ENCODE measurements at places on chromosomes 1 and 21.

DNA sequence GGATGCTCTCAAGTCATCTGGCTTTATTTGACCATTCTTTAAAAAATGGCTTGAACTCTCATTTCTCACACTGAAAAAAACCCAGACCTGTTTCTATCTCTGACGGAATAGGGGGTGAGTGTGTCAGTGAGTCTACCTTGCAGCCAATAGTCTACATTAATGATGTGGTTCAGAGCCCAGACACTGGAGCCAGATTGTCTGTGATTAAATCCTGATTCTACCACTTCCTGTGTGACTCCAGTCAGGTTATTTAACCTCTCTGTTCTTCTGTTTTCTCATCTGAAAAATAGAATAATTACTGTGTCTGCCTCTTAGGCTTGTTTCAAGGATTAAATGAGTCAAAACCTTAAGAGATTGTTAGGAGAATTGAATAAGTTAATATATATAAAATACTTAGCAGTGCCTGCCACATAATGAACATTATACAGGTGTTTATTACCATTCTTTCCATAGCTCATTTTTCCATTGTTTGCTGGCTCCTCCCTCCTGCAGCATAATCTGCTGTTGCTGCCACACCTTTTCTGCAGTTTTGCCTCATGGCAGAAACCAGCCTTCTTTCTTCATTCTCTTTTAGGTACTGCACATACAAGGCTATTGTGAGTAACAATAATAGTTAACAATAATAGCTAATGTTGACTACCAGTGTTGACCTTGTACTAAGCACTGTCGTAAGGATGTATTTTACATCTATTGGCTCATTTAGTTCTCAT, 157.6 kb upstream of the IVNS1ABP start:
- DNase-seq, result no peak

DNA sequence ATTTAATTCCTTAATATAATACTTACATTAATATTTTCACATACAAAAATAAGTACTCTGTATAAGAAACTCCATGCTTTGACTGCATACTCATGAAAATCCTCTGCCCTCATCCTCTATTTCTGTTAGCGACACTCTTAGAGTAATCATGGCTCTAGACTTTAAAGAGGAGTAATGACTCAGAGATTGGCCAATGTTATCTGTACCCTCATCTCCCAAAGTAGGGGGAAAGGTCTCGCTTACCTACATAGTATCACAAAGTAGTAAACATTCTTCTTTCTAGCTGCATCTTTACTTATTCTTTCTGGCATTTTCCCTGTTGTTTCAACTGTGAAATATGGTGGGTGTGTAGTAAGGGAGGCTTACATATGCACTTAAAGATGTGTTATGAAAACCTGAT, 29.8 kb upstream of the SPAG17 start:
- DNase-seq, result no peak

DNA sequence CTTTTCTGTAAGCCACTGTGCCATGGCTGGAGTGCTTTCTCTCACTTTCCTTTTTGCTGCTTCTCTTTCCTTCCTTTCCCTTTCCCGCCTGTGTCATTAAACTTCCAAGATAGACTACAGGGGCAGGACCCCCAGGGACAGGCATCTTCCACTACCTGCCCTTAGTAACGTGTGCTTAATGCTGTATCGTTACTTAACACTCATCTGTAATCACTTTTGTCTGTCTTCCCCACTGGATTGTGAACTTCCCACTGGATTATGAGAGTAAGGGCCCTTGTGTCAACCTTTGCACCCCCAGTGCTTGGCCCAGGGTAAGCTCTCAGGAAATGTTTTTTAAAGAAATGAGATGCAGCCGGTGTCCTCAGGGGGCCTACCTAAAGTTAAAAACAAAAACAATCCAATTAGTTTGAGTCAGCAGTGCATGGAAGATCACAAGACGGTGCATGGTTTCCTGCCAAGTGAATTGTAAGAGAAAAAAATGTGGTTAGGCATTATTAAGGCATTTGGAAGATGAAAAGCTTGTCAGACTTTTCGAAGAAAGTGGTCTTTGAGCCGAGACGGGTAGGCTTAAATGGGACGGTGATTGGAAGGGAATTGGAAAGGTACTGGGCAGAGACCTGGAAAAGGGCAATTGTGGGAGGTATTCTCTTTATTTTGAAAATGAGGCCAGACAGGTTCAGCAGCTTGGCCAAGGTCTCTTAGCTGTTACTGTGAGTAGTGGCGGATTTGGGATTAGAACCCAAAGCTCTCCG, 958 bp downstream of the LYPLAL1 start:
- no peak for DNase-seq

DNA sequence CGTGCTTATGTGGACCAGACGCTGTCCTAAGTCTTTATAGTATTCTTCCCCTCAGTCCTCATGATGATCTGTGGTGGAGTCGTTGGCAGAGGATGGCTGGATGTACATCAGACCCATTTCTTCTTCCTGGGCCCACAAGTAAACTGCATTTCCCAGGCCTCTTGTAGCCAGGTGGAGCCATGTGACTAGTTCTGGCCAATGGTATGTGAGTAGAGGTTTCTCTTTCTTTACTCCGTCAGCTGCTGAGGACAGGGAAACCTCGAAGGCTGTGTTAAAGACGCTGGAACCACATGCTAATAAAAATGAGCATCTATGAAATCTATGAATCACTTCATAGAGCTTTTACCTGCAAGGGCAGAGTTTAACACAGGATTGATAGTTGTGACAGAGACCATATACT, 18.7 kb upstream of the ZNF362 start:
- no peak for DNase-seq

- DNase-seq, result no peak
Measured at GRCh38 chr1:91796390-91796654, 89.6 kb downstream of the TGFBR3 start.

DNA sequence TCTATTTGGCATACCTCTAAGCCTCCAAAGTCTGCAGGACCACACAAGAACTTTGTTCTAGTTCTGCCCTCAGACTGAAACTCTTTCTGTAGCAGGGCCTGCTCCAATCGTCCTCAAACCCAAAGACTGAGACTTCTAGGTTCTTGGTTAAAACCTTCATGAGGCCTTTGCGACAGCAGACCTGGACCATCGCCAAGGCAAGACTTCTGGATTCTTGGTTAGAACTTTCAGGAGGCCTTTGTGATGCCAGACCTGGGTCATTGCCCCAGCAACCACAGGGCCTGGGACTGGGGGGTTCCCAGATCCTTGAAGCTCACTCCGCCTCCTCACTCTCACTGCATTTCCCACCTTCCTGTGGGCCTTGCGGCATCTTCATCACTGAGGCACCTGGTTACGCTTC, at the start of gene ATP1A4:
Gene ATP1A4, plus strand, starts transcription at position 301 of the 400 bp plus-strand sequence. CDS start 438 bp downstream, outside the sequence.
- no peak for DNase-seq

GRCh38 chr1:6985549-6986276, 200.5 kb downstream of the CAMTA1 start:
- no peak for DNase-seq

- no peak for DNase-seq
Measured at GRCh38 chr21:33008333-33009051, 17.2 kb upstream of the OLIG2 start.

DNA sequence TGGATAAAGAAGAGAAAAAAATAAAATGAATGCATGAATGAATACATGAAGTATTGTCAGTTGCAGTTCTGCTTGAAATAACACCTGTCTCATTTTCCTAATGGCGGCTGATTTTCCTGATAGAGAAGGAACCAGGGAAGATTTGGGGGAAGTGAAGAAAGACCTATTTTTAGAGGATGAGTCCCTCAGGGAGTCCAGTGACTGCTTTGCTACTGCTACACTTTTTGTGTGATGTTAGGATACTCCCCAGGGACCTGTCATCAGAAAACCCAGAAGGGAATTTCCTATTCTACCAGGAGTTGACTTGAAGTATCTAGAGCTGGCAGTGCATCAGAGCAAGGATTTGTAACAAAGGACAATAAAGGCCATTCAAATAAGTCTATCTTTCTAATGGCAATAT, 114.8 kb downstream of the MAB21L3 start:
- DNase-seq, result no peak

GRCh38 chr21:29481641-29482040, 182.9 kb downstream of the BACH1 start:
- DNase-seq, result no peak

DNA sequence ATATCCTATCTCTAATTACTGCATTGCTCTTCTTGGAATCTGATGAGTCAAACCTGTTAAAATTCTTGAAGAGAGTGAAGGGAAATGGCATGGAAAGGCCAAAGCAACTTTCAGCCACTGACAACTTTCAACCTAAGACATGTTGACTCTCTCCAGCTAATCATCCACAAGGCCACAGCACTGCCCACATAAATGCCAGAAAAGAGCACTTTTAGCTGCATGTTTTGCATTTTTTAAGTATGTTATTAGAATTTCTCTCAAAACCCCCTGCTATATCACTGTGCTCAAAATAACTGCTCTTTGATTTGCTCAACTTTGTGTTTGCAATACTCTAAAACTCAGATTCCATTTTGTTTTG, 352.5 kb downstream of the ADGRL2 start:
- no peak for DNase-seq

- no peak for DNase-seq
Measured at GRCh38 chr1:17948594-17948993, 159.0 kb upstream of the IGSF21 start.

- DNase-seq, result peak; percentile 28
Measured at GRCh38 chr21:34129039-34129891, 55.9 kb downstream of the MRPS6 start.

DNA sequence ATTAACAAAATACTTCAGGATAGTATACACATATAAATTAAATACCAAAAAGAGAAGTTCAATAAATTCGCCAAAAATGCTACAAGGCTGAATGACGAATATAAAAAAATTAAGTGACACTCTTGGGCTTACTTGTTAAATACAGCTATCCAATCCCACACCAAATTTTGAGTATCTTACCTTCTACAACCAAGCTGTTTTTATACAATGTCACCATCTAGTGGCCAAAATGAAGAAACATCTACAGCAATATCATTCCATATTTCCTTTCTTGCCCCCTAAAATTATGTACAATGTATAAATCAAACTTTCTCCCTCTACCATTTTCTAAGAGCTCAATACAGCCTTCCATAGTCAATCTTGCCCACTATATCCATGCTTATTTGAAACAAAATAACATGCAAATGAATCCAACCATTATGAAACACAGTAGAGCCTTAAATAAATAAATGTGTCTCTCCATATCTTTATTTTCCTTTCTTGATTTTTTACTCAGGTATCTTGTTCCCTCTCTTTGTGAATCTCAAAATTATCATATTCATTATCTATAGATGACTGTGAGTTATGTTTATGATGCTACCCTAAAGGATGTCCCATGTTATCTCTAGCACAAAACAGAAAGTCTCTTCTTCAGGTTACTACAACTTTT, 86.3 kb downstream of the ACBD6 start:
- no peak for DNase-seq

GRCh38 chr1:223059526-223059925, 83.5 kb downstream of the TLR5 start:
- DNase-seq, result no peak

GRCh38 chr1:20149601-20150325, 10.6 kb downstream of the PLA2G2F start:
- no peak for DNase-seq

GRCh38 chr1:241917487-241917886, 40.1 kb upstream of the BECN2 start:
- no peak for DNase-seq

DNA sequence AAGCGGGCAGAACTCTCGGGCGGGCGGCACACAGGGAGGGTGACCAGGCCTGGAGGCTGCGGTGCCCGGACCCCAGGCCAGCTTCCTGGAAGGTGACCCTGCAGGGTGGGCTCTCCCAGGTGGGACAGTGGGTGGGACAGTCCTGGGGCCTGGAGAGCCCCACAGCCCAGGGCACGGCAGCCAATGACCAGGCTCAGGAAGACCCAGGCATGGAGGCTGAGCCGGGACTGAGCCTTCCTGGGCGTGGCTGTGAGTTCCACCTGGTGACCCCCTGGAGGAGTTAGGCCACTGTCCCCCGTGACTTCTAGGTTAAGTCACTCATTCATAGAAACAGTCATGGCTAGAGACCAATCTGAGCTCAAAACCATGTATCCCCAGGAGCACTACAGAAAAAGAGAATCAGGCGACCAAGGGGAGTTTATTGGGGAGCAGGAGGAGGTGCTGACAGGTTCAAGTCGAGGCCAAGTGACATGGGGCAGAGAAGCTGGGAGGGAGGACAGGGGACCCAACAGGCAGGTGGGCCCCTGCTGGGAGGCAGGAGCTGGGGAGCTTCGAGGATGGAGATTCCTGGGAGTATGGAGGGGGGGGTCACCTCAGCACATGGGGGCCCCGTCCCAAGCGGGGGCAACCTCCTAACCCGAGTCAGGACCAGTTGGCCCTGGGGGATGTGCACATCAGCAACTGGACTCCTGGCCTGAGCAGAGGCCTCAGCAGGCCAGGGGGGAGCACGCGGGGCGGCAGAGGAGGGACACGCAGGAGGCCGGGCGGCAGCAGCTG, 1.2 kb downstream of the KRTAP10-5 start:
- no peak for DNase-seq

DNA sequence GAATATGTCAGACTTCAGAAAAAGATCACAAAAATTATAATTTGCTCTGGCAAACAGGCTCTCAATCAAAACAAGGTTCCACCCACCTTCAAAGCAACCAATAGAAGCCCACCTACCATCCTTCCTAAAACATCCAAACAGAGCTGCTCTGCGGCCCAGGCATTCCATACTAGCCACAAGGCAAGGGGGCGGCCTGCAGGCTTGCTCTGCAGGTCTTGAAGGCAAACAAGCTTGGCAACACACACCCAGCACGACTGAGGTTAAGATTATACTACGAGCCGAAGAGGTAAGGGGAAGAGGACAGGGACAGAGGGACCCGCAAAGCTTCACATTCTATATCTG, 207.3 kb downstream of the SLC45A1 start:
- DNase-seq, result no peak

GRCh38 chr1:15188678-15189077, 35.1 kb downstream of the TMEM51 start:
- DNase-seq, result no peak

- DNase-seq, result no peak
Measured at GRCh38 chr1:201826830-201827229, 2.1 kb upstream of the IPO9 start.

GRCh38 chr1:241640867-241641622, 876 bp upstream of the CHML start:
- DNase-seq, result no peak

GRCh38 chr1:201597551-201598230, 58.8 kb downstream of the NAV1 start:
- no peak for DNase-seq
